ENCODE measurements at places on chromosomes 5 and 9. TPM values are rescaled to one million over a fixed set of nuclear protein-coding genes. Genes with fewer than 3 reads are reported as not detected.

GRCh38 chr9:112872019-112872418 is 18.7 kb downstream of the SLC46A2 start:
- DNase-seq = no peak
- peaks cover 30% of the 10 kb centered on the region for H3K4me1 ChIP-seq
- no peak overlapping the region for H3K27ac ChIP-seq
- H3K4me3 ChIP-seq = no peak overlapping the region
- H3K36me3 ChIP-seq = peaks cover 4% of the 10 kb centered on the region
- H3K27me3 ChIP-seq = no peaks in the 10 kb centered on the region

DNA sequence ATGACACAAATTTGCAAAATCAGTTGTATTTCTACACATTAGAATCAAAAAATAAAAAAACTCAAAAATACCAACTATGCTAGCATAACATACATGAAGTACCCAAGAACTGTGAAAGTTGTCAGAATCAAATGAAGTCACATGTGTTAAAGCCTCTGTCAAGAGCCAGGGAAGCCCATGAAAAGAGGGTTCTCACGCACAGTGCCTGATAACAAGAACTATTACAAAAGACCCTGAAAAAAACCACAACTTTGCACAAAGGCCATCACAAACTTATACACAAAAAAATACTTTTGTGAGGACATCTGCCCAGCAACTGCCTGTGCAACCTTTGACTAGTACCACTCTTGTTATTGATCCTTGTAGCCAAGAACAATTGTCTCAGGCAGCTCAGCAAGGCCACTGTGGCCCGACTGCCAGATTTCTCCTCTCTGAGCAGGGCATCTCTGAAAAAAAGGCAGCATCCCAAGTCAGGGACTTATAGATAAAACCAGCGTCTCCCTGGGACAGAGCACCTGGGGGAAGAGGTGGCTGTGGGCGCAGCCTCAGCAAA is 28.9 kb upstream of the HNRNPA0 start:
- DNase-seq = no peak
- H3K4me3 ChIP-seq = no peak overlapping the region

- no peak overlapping the region for H3K27ac ChIP-seq
- no peak overlapping the region for H3K4me3 ChIP-seq
- H3K36me3 ChIP-seq = no peaks in the 10 kb centered on the region
- H3K4me1 ChIP-seq = peaks cover 6% of the 10 kb centered on the region
Measured at GRCh38 chr9:124799274-124800006, 22.5 kb downstream of the OLFML2A start.

- no peaks in the 10 kb centered on the region for H3K4me1 ChIP-seq
- DNase-seq = no peak
- H3K36me3 ChIP-seq = no peaks in the 10 kb centered on the region
Measured at GRCh38 chr9:107147134-107147533, 135.9 kb upstream of the RAD23B start.

- no peaks in the 10 kb centered on the region for H3K27me3 ChIP-seq
- no peak overlapping the region for H3K27ac ChIP-seq
- DNase-seq = peak; percentile 69
Measured at GRCh38 chr5:64147849-64148441, 17.7 kb upstream of the RNF180 start.

GRCh38 chr5:113354055-113354454 is 80.7 kb downstream of the TSSK1B start:
- H3K4me1 ChIP-seq = no peaks in the 10 kb centered on the region
- H3K4me3 ChIP-seq = no peak overlapping the region
- H3K36me3 ChIP-seq = no peaks in the 10 kb centered on the region
- H3K27me3 ChIP-seq = no peaks in the 10 kb centered on the region
- H3K27ac ChIP-seq = no peak overlapping the region
- DNase-seq = no peak

DNA sequence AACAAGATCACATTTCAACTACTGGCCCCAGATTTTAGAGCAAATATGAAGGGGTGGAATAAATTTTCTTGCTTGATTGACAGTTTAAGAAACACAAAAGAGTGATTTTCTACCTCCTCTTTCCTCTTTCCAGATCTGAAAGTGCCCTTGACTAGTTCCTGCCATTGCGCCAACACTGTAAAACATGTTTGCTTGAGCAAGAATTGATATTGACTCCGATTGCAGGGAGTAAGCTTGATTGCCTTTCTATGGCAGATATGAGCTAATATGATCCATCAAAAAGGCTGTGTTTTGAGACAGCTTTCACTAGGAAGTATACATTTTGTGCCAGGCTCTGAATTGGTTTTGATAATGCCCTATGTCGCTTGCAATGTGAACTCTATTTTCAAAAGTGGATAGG is 508.8 kb downstream of the SEMA5A start:
- no peaks in the 10 kb centered on the region for H3K27me3 ChIP-seq
- no peak overlapping the region for H3K4me3 ChIP-seq
- no peaks in the 10 kb centered on the region for H3K36me3 ChIP-seq
- no peaks in the 10 kb centered on the region for H3K4me1 ChIP-seq
- no peak for DNase-seq

- H3K27ac ChIP-seq = no peak overlapping the region
- no peak overlapping the region for H3K4me3 ChIP-seq
- no peaks in the 10 kb centered on the region for H3K4me1 ChIP-seq
- no peaks in the 10 kb centered on the region for H3K36me3 ChIP-seq
- DNase-seq = no peak
- no peaks in the 10 kb centered on the region for H3K27me3 ChIP-seq
Measured at GRCh38 chr5:32476891-32477290, 32.4 kb upstream of the ZFR start.

- H3K27ac ChIP-seq = no peak overlapping the region
- H3K4me1 ChIP-seq = no peaks in the 10 kb centered on the region
- DNase-seq = no peak
- H3K27me3 ChIP-seq = no peaks in the 10 kb centered on the region
- H3K36me3 ChIP-seq = no peaks in the 10 kb centered on the region
Measured at GRCh38 chr5:11527652-11528349, 376.4 kb downstream of the CTNND2 start.

- H3K27ac ChIP-seq = no peak overlapping the region
- no peaks in the 10 kb centered on the region for H3K36me3 ChIP-seq
- H3K4me1 ChIP-seq = no peaks in the 10 kb centered on the region
- no peaks in the 10 kb centered on the region for H3K27me3 ChIP-seq
Measured at GRCh38 chr5:1174122-1174936, 27.1 kb upstream of the SLC6A19 start.

DNA sequence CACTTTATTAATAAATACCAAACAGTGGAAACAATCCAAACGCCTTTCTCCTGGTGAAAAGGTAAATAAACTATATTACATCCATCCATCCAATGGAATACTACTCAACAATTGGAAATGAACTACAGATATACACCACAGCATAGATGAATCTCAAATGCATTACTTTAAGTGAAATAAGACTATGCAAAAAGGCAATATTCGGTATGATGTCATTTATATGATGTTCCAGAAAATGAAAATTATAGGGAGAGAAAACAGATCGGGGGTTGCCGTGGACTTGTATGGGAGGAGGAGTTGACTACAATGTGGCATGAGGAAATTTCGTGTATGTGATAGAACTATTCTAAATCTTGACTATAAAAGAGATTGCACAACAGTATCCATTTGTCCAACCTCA is 27.5 kb upstream of the SLIT3 start:
- no peak for DNase-seq
- no peaks in the 10 kb centered on the region for H3K27me3 ChIP-seq
- H3K36me3 ChIP-seq = no peaks in the 10 kb centered on the region
- H3K4me3 ChIP-seq = no peak overlapping the region
- no peak overlapping the region for H3K27ac ChIP-seq
- no peaks in the 10 kb centered on the region for H3K4me1 ChIP-seq

- no peaks in the 10 kb centered on the region for H3K4me1 ChIP-seq
- no peaks in the 10 kb centered on the region for H3K27me3 ChIP-seq
- no peak overlapping the region for H3K4me3 ChIP-seq
- DNase-seq = peak; percentile 27
Measured at GRCh38 chr5:168434001-168434400, 52.3 kb upstream of the RARS1 start.

GRCh38 chr5:79011219-79011836 is 26.2 kb upstream of the ARSB start:
- no peak for DNase-seq
- no peaks in the 10 kb centered on the region for H3K36me3 ChIP-seq
- no peak overlapping the region for H3K4me3 ChIP-seq
- H3K4me1 ChIP-seq = no peaks in the 10 kb centered on the region
- H3K27ac ChIP-seq = no peak overlapping the region

GRCh38 chr9:3646226-3646625 is 120.4 kb upstream of the RFX3 start:
- no peaks in the 10 kb centered on the region for H3K4me1 ChIP-seq
- no peaks in the 10 kb centered on the region for H3K36me3 ChIP-seq
- no peak for DNase-seq
- no peak overlapping the region for H3K27ac ChIP-seq
- H3K4me3 ChIP-seq = no peak overlapping the region

DNA sequence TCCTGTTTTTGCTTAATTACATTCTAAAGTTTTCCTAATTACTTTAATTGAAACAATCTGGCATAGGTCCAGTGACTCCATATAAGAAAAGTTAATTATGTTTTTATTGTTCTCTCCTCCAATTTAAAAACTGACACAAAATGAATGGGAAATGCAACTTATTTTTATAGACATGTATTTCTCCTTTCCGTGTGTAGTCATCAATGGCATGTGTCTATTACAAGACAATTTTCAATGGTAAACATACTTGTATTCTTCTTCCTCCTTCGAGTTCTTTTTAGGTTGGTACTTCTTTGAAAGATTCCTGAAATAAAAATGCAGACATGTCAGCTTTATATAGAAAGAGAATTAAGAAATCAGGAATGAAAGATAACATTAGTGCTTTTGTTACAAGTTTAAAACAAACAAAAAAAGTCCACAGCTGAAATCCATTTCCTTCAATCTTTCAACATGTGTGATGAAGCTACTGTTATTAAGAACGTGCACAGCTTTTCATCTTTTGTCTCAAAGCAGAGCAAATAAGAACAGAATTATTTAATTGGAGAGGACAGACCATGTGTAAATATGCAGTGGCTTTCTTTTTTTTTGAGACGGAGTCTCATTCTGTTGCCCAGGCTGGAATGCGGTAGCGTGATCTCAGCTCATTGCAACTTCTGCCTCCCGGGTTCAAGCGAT is 63.8 kb downstream of the FNBP1 start:
- no peaks in the 10 kb centered on the region for H3K27me3 ChIP-seq
- no peak for DNase-seq
- no peak overlapping the region for H3K4me3 ChIP-seq
- no peaks in the 10 kb centered on the region for H3K4me1 ChIP-seq
- peaks cover 34% of the 10 kb centered on the region for H3K36me3 ChIP-seq
- H3K27ac ChIP-seq = no peak overlapping the region

GRCh38 chr5:12902611-12903010 is 998.4 kb upstream of the CTNND2 start:
- no peaks in the 10 kb centered on the region for H3K36me3 ChIP-seq
- H3K4me3 ChIP-seq = no peak overlapping the region
- no peak overlapping the region for H3K27ac ChIP-seq
- H3K4me1 ChIP-seq = no peaks in the 10 kb centered on the region

DNA sequence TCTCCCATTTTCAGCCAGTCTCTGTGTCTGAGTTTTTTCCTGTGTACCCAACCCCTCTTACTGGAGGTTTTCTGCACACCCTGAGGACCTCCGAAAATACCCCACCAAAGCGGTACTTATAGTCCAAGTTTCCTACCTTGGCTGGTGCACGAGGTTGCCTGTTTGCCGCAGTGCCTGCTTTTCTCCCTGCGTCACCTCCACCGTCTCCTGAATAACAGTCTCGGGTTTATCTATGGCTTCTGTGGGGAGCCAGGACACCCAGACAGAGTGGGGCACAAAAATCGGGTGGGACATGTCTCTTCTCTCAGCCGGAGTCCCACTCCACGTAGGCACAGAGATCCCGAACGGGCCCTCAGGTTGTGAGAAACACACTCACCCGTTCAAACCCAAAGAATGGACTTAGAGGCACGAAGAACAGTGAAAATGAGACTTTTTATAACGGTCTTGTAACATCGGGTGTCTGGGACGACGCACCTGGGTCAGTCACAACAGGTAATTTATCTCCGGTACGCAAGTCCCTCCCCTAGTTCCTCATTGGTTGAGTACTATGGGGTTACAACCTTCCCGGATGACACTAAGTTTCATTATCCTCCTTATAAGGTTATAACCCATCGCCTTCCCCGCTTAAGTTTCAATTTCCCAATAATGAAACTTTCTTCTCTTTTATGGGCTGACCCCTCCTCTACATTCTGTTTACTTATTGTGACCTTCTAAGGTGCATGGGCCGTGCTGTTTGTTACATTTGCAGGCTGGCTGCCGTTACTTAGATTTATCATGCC is 970.2 kb upstream of the COX7C start:
- H3K36me3 ChIP-seq = no peaks in the 10 kb centered on the region
- no peaks in the 10 kb centered on the region for H3K4me1 ChIP-seq
- H3K27ac ChIP-seq = no peak overlapping the region
- H3K27me3 ChIP-seq = no peaks in the 10 kb centered on the region
- DNase-seq = no peak

DNA sequence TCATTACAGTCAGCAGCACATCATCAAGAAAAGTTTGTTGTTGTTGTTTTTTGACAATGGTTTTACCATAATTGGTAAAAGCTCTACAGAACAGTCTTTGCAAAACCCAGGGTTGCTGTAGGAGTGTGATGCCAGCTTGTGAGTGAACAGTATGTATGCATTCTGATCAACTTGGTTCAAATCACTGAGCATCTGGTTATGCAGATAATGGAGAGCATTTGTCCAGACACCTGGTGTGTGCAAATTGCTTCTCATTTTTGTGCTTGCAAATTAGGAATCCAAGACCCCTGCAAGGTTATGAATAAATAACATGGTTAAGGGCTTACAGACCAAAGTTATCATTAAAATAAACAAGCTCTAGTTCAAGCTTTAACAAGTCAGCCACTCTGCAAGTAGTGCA is 448.7 kb upstream of the ACTBL2 start:
- no peaks in the 10 kb centered on the region for H3K4me1 ChIP-seq
- no peak overlapping the region for H3K27ac ChIP-seq
- no peak for DNase-seq
- H3K36me3 ChIP-seq = no peaks in the 10 kb centered on the region
- no peaks in the 10 kb centered on the region for H3K27me3 ChIP-seq

GRCh38 chr5:139851558-139851957 is 56.0 kb downstream of the PSD2 start:
- peaks cover 2% of the 10 kb centered on the region for H3K4me1 ChIP-seq
- H3K27me3 ChIP-seq = no peaks in the 10 kb centered on the region
- no peak overlapping the region for H3K4me3 ChIP-seq
- no peaks in the 10 kb centered on the region for H3K36me3 ChIP-seq
- H3K27ac ChIP-seq = no peak overlapping the region

DNA sequence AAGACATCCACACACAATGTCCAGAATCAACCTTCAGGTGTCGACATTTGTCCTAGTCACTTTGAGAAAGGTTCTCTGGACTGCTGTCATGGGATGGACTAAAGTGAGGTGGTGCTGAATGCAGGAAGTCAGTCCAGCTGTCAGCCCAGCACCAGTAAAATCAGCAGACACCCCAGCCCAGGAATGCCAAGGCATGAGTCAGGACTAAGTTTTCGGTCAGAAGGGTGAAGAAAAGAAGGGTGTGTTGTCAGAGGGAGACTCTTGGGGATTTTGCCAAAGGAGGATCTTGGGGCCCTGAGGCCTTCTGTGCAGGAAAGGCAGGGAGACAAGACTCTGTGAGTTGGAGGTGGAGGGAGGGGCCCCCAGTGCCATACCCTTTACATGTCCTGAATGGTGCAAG is 69.0 kb upstream of the XPA start:
- H3K4me3 ChIP-seq = no peak overlapping the region
- H3K27ac ChIP-seq = no peak overlapping the region
- H3K4me1 ChIP-seq = peaks cover 12% of the 10 kb centered on the region
- H3K36me3 ChIP-seq = no peaks in the 10 kb centered on the region

Gene IGFBPL1
- total RNA-seq = not detected

Gene SLC6A19
- total RNA-seq = not detected

Gene BARHL1
- not detected for total RNA-seq

Gene KCTD16
- 0.11 TPM for total RNA-seq

Gene WWC1
- not detected for total RNA-seq

Gene CD74
- 8,933 TPM for total RNA-seq

Gene FYB1
- total RNA-seq = 2.7 TPM

Gene CBY3
- total RNA-seq = not detected

Measured in Karpas-422 (cell line).